ENCODE measurements at places on chromosomes 11 and 22. TPM values are rescaled to one million over a fixed set of nuclear protein-coding genes. Genes with fewer than 3 reads are reported as not detected.

GRCh38 chr22:25030636-25031035 lies 78.1 kb downstream of the KIAA1671 start:
- DNase-seq: no peak

DNA sequence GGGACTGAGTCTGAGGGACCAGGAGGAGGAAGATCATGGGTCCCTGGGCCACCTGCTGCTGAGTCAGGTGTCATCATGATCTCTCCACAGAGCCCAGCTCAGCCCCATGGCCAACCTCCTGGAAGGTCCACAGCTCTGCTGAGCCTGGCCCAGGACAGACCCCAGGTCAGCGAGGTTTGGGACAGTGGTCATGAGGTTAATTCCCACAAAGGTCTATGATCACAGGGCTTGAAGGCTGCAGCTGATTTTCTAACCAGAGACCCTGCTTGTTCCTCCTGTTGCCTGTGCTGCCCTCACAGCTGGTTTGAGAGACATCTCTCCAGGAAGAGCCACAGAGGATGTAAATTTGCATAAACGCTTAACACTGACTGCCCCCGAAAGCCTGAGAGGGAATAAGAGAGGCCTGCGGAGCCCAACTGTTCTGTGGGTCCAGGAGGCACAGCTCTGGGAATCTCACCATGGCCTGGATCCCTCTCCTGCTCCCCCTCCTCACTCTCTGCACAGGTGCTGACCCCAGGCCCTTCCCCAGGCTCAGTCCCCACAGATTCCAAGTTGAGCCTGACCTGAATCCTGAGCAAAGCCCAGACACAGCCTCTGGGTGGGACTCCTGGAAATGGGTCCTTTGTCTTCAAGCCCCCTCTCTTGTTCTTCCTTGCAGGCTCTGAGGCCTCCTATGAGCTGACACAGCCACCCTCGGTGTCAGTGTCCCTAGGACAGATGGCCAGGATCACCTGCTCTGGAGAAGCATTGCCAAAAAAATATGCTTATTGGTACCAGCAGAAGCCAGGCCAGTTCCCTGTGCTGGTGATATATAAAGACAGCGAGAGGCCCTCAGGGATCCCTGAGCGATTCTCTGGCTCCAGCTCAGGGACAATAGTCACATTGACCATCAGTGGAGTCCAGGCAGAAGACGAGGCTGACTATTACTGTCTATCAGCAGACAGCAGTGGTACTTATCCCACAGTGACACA lies 102.8 kb downstream of the GGTLC2 start:
- DNase-seq: no peak

DNA sequence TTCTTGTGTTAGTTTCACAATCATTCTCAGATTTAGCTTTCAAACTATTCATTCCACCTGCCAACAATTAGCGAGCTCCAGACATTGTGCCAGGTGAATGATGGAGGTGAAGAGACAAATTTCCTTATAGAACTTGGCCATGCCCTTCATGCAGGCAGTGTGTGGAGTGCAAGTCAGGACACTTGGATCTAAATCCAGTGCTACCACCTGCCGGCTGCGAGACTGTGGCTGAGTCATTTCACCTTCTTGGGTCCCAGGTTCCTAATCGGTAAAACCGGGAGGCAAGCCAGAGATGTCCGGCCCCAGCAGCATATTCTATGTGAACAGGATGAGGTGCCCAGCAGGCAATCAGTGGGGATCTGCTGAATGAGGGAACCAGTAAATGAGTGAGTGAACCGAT lies 18.6 kb upstream of the EHF start:
- DNase-seq: no peak

- no peak for DNase-seq
Measured at GRCh38 chr11:46331282-46331984, 15.8 kb upstream of the DGKZ start.

- DNase-seq: no peak
Measured at GRCh38 chr11:117117681-117118080, 19.5 kb upstream of the SIK3 start.

DNA sequence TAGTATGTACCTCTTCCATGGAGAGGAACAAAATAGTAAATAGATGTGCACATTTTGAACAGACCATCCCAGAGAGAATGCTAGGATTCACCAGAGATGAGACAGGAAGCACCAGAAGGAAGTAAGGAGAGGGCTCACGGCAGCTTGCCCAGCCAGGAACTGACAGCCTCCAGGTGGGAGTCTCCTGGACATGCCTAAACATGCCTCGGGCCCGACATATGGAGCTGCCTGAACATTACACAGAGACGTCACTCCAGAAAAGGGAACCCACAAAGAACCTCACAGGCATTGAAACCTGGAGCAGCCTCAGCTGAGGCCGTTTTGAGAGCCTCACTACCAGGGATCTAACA lies 67.4 kb downstream of the BRD1 start:
- DNase-seq: peak; percentile 33

The TNNT3 gene
- polyA plus RNA-seq: 0.09 TPM

The TSSK2 gene
- not detected for polyA plus RNA-seq

- no peak for DNase-seq
Measured at GRCh38 chr11:34514597-34514996, 1.0 kb upstream of the ELF5 start.

GRCh38 chr22:46149512-46150033 lies 753 bp upstream of the PPARA start:
- no peak for DNase-seq

- DNase-seq: no peak
Measured at GRCh38 chr22:42227435-42227834, 43.0 kb downstream of the TCF20 start.

DNA sequence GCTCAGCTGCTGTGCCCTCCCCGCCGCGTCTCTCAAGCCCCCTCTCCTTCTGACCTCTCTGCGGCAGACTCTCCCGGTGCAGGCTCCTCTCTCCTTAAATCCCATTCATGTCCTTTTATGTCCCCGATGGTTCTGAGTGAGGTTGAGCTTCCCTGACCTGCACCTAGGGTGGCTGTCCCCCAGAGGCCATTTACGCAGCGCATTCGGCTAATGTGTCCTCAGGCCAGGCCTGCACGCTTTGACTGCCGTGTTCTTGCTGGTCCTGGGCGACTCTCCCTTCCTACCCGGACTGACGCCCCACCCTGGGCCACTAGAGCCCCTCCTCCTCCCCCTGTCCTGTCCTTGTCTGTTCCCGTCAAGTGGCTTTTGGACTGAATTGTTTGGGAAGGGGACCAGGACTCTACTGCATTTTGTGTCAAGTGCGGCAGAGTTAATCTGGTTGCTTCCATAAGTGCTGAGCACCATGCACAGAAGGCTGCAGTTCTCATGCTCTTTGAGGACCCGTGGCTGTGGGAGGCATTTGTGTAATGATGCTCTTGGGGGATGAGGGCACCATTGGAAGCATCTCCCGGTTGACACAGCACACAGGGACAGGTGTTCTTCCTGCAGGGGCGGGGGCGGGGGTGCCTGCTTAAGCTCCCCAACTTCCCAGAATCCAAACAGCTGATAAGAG lies 37.1 kb downstream of the IGHMBP2 start:
- no peak for DNase-seq

DNA sequence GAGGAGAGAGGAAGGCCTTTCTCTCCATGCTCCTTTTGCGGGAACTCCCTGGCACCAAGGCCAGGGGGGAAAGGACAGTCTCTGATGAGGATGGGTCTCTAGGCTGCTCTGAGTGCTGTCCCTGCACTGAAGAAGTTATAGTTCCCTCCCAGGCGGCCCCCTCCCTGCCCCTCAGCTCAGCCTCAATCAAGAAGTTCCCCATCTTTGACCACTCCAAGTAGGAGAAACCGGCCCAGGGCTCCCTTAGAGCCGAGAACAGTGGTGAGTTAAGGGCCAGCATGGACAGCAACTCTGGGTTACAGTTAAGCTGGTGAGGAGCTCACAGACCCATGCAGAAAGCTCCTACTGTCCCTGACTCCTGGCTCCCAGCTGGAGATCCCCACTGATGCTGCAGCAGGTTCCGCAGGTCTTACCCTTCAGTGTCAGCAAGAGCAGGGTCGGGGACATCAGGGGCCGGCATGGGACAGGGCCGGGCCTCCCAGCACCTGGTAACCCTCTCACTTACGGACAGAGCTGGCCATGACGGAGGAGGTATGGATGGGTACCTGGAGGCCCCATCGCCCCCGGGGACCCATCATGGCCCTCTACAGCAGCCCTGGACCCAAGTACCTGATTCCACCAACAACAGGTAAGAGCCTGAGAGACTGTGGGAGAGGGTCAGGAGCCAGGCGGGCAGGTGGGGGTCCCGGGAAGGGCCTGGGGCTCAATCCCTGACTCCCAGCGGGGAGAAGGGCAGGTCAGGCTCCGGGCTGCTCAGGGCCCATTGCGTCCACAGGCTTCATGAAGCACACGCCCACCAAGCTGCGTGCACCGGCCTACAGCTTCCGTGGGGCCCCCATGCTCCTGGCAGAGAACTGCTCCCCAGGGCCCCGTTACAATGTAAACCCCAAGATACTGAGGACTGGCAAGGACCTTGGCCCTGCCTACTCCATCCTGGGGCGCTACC lies 4.2 kb downstream of the SCGB1C1 start:
- DNase-seq: no peak

DNA sequence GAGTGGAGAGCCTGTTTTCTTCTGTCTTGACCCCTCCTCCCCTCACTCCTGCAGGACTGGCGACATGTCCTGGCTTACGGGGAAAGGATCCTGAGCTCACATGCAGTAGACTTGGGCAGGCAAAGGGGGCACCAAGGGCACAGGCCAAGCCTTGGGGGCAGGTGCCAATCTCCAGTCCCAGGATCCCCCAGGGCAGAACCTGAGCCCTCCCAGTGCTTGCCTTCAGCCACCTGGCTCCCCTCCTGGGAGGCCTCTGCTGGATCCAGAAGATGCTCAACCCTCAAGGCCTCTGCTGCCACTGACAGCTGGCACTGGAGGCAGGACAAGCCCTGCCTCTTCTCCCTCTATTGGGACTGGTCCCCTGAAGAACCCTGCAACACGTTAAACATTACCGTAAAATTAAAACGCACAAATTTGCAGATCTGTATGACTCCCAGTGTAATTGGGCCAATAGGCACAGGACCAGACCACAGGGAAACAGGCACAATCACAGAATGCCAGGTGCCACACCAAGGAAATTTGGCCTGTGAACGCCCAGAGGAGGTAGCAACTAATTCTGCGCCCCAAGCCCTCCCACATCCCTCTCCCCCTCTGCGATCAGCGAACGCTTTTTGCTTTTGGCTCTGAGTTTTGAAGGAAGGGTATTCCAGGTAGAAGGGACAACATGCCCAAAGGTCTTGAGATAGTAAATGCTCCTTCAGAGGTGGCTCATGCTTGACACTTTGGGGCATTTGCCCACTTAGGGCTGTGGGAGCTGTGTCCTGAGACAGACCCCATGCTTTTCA lies 967 bp upstream of the LZTR1 start:
- DNase-seq: no peak

GRCh38 chr22:49302150-49302460 lies 525.6 kb downstream of the BRD1 start:
- DNase-seq: no peak

- no peak for DNase-seq
Measured at GRCh38 chr11:44310206-44310462, 195 bp upstream of the ALX4 start.

The OR52N2 gene
- not detected for polyA plus RNA-seq

GRCh38 chr11:46438211-46438610 lies 46.6 kb upstream of the CHRM4 start:
- no peak for DNase-seq

DNA sequence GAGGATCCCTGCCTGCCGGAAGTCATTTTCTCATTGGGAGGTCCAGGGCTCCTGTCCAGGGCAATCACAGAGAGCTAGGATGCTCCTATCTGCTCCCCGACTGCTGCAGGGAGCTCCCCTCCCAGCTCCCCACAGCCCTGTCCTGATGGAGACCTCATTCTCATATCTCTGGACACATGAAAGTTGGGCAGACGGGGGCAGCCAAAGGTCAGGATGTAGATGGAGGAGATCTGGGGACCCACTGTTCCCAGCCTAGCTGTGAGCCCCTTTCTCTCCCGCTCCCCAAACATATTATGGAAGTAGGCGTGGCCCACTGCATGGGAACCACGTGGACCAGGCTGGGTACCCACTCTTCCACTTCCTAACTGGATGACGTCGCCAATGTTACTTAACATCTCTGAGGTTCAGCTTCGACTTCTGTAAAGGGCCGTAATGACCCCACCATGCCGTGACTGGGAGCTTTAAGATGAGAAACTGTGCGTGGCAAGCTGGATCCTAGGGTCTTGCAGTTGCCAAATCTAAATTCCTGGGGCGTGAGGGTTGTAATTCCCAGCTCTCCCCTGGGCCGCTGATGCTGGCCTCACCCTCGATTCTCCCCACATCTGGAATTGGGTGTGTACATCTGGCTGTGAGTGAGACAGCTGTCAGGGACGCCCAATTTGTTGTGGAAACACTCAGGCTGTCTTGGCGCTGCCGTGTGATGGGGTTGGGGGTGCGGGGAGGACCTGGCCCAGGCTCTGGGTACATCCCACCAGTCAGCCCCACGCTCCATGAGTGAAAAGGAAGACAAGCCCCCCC lies 1.8 kb downstream of the CDC42EP2 start:
- DNase-seq: no peak

GRCh38 chr11:124402326-124402922 lies 3.6 kb upstream of the OR8B3 start:
- peak; percentile 19 for DNase-seq

DNA sequence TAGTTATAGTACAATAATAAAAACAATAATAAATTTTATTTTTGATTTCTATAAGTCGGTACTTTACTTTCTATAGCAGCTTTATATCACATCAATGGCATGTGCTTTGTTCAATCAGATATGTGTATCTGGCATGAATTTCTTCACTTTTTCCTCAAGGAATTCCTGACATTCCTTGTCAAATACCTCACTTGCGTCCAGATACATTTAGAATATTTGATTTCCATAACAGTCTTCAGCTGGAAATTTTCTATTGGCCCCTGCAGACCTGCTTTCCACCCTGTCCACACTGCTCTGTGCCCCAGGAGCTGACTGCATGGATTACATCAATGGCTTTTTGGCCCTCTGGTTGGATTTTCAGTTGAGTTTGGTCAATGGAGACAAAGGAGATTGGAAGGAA lies 93.2 kb downstream of the FAR1 start:
- no peak for DNase-seq

- no peak for DNase-seq
Measured at GRCh38 chr11:35412285-35412684, 7.1 kb downstream of the SLC1A2 start.

The B3GAT1 gene
- 0.11 TPM for polyA plus RNA-seq

GRCh38 chr11:128328955-128329551 lies 258.3 kb downstream of the ETS1 start:
- DNase-seq: no peak

The STX5 gene
- 25.6 TPM for polyA plus RNA-seq

The CATSPERZ gene
- polyA plus RNA-seq: 0.17 TPM

DNA sequence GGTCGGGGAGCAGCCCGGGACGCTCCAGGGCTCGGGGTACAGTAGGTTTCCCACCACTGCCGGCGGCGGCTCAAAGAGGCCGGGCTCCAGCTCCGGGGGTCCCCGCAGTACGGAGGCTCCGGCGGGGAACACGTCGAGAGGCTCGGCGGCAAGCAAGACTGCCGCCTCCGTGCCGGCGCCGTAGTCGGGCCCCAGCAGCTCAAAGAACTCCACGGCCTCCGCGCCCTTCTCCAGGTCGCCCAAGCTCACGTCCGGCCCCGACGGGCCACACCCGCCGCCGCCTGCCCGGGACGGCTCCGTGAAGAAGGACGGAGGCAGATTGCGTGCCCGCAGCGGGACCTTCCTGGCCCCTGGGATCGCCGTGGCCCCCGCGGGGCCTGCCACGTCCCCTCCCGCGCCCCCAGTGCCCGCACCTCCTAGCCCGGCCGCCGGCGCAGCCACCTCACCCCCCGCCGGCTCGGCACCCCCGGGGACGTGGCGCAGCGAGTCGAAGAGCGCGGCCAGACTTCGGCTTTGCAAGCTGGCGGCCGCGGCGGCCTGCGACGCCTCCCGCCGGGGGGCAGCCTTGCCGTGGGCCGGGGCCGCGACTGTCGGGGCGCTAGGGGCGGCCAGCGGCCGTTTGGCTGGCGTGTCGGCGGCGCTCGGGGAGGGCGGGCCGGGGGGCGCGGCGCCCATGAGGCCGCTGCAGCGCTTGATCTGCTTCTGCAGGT lies 775 bp downstream of the FAM181B start:
- no peak for DNase-seq

All from keratinocyte (primary cell).